Suprapubic skin (tissue), 4 donors: ENCODE measurements at places on chromosomes 12 and 14. TPM values are rescaled to one million over a fixed set of nuclear protein-coding genes. Genes with fewer than 3 reads are reported as not detected.

ARHGEF40 gene
- 22.8 TPM for total RNA-seq

DNA sequence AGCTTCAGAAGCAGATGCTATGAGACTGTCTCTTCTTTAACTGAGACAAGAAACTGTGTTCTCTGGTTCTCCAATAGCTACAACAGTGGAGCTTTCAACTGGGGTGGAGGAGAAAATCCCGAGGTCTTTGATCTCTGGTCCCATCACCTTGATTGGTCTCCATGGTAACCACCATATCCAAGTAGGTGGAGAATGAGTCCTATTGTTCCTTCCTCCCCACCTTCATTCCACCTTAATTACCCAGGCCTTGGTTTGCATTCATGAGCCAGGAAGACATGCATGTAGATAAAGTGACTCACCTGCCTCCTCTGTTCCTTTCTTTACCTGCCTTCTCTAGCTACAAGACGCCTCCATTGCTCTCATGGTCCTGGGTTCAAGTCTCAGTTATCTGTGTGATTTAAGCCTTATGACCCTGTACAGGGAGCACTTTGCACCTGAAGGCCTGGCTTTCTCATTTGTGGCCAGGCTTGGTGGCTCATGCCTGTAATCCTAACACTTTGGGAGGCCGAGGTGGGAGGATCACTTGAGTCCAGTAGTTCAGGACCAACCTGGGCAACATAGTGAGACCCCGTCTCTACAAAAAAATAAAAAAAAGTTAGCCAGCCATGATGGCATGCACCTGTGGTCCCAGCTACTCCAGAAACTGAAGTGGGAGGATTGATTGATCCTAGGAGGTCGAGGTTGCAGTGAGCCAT, 157.7 kb upstream of the TBX3 start:
- no peak for DNase-seq

OR4L1 gene
- not detected for total RNA-seq

CCDC38 gene
- not detected for total RNA-seq

GRCh38 chr12:32568228-32568627, 110.9 kb upstream of the DNM1L start:
- no peak for DNase-seq

GRCh38 chr12:12665194-12665593, 30.8 kb downstream of the GPR19 start:
- DNase-seq, result no peak

- DNase-seq, result no peak
Measured at GRCh38 chr12:9331218-9331626, 123.0 kb upstream of the PZP start.

MIPOL1 gene
- 10.9 TPM for total RNA-seq

DNA sequence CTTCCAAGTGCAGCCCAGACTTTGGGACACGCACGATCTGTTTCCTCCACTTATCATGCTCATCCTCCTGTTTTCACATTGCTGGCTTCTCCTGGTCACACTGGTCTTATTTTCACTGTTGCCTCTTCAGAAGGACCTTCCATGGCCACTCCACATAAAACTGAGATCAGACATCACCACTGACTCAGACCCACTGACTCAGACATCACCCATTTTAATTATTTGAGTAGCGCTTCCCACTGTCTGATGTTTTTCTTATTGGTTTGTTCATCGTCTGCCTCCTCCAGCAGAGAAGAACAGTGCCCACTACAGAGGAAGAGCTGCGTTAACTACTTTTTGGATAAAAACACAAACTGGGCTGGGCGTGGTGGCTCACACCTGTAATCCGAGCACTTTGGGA, 270.5 kb upstream of the PWP1 start:
- DNase-seq, result no peak

MYF6 gene
- not detected for total RNA-seq

- peak; percentile 87 for DNase-seq
Measured at GRCh38 chr12:106246891-106247673, 738 bp downstream of the CKAP4 start.

GRCh38 chr12:105840384-105840783, 298.4 kb downstream of the NUAK1 start:
- DNase-seq, result no peak

GRCh38 chr12:75685617-75686225, 174.3 kb upstream of the KRR1 start:
- DNase-seq, result no peak

GRCh38 chr14:54669721-54670561, 103.0 kb downstream of the SAMD4A start:
- DNase-seq, result no peak

GRCh38 chr12:94873734-94874517, 129.6 kb downstream of the NDUFA12 start:
- DNase-seq, result no peak

LGR5 gene
- 5.5 TPM for total RNA-seq

DNA sequence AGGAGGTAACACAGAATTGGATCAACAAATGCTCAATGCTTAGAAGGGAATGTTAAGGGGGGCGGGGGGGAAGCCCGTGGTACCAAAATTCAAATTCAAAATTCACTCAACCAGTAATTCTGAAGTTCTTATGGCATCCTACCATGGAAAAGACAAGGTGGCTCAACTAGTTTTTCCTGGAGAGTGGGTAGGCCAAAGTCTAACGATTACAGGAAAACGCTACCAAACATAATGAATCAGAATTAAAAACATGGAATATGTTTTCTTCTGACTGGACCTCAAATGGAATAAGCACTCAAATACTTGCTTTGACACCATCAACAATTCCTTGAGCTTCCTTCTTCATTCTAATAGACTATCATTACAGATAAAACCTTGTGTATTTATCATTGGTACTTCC, 2.3 kb downstream of the NACA start:
- DNase-seq, result no peak

TMPRSS12 gene
- total RNA-seq, result not detected

DNA sequence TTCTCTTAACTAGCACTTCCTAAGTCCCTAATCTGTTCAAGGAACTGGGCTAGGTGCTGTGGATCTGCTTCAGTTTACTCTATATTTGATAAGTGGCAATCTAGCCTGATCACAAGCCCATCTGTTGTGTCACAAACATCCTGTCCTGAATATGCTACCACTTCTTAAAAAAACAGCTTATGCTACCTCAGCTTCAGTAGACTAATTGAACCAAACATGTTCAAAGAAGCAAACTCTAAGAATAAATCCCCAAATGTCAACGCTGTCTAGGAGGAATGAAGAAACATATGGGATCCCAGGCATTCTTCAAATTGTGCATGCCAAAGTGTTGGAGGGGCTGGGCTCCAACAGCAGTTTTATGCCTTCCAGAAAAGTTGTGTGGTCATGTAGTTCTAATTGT, 10.4 kb upstream of the KCNH5 start:
- no peak for DNase-seq

DNA sequence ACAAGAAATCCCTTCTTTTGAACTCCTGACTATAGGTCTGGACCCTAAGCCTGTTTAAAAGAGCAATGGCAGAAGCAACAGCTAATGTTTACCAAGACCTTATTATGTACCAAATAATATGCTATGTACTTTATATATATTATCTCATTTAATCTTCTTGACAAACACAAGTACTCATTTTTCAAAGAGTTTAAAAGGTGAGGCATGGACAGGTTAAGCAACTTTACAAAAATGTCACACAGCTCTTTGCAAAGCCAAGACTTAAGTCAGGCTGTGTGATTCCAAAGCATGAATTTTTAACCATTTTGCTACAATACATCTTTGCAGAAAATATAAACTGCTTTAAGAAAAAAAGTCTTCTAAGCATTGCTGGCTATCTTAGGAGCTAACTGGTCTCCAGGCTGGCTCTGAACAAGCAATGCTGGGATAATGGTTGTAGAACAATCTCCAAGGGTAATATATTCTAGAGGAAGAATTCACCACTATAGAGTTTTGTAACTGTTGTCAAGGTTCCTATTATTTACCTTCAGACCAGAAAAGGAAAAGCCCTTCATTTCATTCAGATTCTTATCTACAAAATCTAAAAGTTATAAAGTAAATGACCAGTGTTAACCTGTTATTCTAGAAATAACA, 22.1 kb downstream of the SYNJ2BP start:
- DNase-seq, result no peak

GRCh38 chr12:124363353-124363965, 68.6 kb downstream of the RFLNA start:
- DNase-seq, result no peak

DNA sequence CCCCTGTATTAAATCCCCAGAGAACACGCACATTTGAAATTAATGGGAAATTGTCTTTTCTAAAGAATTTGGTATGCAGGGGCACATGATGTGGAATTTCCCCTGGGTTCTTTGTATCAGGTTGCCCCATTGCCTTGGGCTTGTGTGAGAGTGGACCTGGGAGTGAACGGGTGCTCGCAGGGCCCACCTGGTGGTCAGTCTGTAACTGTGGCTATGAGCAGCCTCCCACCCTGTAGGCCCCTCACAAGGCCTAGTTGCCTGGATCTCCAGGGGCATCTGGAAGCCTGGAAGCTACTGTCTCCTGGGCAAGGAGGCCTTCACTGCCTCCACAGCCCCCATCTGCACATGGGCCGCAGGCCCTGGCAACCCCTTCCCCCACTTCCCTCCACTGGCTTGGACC, 96.7 kb downstream of the SLC25A47 start:
- DNase-seq, result no peak

- no peak for DNase-seq
Measured at GRCh38 chr12:16154990-16155389, 122.5 kb downstream of the SLC15A5 start.

GRCh38 chr12:129631316-129631715, 272.5 kb downstream of the TMEM132D start:
- no peak for DNase-seq

DNA sequence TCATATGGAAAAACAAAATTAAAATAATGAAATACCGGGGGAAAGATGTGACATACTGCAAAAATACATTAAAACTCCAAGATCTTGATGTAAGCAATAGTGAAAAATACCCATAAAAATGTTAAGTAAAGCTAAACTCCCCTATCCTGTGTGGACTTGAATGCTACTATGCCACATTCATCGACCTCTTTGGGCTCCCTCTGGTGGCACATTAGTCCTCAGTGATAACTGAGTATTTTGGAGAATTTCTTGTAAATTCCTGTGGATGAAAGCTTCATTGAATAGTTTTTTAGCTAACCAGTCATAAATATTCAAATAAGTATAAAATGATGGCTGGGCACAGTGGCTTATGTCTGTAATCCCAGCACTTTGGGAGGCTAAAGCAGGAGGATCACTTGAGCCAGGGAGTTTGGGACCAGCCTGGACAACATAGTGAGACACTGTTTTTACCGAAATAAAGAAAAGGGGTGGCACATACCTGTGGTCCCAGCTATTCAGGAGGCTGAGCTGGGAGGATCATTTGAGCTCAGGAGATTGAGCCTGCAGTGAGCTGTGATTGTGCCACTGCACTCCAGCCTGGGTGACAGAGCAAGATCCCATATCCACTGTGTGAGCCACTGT, 42.4 kb upstream of the SGPP1 start:
- no peak for DNase-seq

GRCh38 chr12:6959805-6960592, 8.8 kb downstream of the PTPN6 start:
- DNase-seq, result no peak

- DNase-seq, result no peak
Measured at GRCh38 chr12:67193704-67194103, 75.5 kb upstream of the CAND1 start.

TAC3 gene
- total RNA-seq, result not detected

DNA sequence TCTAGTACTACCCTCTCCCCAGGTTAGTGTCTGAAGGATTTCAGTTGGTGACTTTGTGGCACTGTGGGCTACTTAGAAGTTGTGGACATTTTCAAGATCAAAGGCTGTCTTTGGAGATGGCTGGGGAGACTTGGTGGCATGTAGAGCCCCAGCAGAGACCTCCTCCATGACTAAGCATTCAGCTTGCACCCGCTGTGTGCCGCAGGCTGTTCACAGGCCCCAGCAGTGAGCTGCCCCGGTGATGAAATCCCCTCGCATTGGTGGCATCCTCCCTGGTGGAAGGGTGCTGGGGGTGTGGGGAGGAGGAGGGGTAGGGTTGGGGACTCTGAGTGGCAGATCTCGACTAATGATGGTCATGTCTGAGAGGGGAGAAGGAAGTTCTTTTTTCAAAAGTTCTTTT, 173.9 kb downstream of the TSPAN9 start:
- DNase-seq, result no peak

DNA sequence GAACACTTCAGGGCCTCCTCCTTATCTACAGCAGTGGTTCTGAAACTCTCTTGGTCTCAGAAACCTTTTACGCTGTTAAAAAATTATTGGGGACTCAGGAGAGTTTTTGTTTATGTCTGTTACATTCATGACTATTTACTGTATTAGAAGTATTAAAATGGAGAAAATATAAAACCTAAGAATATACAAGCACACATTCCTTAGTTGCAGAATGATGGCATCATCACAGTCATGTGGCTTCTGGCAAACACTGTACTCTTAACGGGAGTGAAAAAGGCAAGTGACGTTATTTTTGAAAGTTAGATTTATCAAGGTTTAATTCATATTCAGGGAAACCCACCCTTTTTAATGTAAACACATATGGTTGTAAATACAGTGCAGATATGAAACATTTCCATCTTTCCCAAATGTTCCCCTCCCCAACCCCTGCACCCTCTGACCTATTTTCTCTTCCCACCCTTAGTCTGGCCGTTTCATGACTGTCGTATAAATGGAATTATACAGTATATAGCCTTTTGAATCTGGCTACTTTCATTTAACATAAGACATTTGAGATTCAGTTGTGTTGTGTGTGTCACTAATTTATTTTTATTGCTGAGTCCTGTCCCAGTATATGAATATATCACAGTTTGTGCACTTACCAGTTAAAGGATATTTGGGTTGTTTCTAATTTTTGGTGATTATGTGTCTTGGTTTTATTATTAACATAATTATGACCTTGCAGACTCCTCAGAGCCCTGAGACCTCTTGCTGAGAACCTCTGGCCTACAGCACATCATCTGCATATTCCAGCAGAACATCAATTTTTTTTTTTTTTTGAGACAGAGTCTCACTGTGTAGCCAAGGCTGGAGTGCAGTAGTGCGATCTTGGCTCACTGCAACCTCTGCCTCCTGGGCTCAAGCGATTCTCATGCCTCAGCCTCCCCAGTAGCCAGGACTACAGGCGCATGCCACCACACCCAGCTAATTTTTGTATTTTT, 457.0 kb downstream of the PCNX1 start:
- no peak for DNase-seq

GZMB gene
- 0.72 TPM for total RNA-seq
